Neural crest cell (in vitro differentiated cells): ENCODE measurements at places on chromosomes 3 and 15.
A peak's percentile ranks its signal among the peaks of the same experiment; 100 is the strongest.

GRCh38 chr15:58474741-58475323 is 43.0 kb downstream of the LIPC start:
- no peak for DNase-seq

DNA sequence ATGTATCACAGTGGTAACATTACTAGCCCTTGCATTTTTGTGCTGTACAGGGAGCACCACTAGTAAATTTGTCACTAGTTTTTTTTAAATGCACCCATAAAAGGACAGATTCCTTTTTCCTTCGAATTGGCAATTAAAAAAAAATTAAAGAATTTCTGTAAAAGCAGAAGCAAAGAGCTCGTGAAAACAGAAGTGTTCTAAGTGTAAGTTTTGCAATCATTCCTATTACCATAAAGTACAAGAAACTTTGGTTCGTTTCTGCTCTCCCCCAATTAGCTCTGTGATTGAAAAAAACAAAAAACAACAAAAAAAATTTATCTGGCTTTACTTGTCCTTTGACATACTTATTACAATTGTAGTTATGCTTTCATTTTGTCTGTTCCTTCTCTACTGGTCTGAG is 5.3 kb downstream of the SERP1 start:
- no peak for DNase-seq

DNA sequence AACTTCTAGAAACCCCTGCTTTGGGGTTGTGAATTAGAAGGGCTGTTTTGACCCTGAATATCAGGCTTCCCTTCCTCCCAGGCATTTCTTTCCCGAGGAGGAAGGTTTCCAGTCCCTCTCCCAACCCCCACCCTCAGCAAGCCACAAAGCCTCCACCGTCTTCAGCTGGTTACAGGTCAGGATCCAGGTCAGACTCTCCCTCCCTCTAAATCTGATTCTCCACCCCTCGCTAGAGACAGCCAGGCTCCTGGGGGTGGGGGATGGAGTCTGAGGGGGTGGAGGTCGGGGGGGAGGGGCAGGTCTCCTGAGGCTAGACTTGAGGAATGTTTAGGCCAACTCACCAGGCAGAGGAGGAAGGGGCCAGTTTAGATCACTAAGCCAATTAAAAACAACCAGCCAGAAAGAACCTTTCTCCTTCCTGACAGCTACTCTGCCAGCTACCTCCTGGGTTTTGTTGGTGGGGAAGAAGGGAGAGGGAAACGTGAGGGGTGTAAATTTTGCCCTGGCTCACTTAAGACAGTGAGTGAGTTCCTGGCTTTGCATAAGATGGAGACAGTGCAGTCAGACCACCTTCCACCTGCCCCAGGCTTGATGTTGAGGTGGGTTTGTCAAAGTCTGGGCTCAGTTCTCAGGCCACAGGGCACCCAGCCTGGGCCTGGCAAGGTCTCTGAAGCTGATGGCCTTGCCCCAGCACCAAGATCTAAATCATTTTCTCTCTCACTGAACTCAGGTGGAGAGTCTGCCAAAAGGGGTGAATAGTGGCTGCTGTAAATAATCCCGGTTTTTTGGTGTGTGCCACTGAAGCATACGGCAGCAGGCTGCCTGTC is 19.5 kb downstream of the BMF start:
- no peak for DNase-seq

DNA sequence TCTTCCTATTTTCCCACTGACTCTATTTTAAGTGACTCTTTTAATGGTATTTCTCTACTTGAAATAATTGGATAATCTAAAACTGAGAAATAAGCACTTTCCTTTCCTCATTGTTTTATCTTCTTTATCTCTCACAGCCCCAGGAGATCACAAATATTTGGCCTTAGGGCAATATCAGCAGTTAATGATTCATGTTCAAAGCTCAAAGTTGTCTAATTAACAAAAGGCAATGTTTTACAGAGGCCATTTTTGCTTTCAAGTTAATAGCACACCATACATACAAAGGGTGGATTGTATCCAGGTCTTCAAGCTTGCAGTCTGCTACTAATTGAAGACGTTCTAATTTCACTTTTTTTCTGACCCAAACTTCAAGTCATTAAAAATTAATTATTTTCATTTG is 120.1 kb downstream of the LRRN1 start:
- DNase-seq = no peak

DNA sequence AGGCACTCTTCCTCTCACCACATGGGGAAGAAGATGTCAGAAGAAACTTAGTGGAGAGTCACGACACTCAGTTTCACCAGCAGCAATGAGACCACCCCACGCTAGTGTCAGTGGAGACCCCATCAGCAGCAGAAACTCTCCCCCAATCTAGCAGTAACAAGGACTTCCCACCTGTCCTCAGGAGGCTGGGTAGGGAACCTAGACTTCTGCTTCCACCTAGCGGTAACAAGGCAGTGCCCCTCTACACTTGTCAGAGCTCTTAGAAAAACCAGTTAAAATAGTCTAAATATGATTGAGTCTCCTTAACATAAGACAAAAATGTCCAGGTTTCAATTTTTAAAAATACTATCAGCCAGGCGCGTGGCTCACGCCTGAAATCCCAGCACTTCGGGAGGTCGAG is 57.3 kb downstream of the TRAT1 start:
- no peak for DNase-seq

GRCh38 chr3:45659661-45660566 is 29.3 kb upstream of the SACM1L start:
- peak; percentile 73 for DNase-seq

DNA sequence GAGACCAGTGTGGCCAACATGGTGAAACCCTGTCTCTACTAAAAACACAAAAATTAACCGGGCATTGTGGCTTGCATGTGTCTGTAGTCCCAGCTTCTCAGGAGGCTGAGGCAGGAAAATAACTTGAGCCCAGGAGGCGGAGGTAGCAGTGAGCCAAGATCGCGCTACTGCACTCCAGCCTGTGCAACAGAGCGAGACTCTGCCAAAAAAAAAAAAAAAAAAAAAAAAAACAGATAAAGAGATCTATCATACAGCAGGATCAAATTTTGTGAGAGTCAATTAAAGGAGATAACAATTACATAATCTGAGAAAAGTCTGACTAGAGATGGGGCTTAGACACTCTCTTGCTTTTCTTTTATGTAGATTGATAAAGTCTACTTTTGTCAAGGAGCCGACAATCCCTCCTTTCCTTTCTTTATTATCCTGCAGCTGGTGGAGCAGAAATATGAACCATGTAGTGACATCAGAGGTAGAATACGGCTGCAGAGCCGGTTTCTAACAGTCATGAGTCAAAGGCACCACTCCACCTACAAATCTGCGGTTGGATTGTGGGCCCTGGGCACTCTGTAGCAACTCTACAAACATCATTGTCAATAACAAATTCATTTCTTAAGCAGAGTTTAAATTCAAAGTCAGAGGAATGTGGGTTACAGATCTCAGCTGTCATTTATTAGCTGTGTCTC is 9.0 kb downstream of the C2CD4A start:
- no peak for DNase-seq

DNA sequence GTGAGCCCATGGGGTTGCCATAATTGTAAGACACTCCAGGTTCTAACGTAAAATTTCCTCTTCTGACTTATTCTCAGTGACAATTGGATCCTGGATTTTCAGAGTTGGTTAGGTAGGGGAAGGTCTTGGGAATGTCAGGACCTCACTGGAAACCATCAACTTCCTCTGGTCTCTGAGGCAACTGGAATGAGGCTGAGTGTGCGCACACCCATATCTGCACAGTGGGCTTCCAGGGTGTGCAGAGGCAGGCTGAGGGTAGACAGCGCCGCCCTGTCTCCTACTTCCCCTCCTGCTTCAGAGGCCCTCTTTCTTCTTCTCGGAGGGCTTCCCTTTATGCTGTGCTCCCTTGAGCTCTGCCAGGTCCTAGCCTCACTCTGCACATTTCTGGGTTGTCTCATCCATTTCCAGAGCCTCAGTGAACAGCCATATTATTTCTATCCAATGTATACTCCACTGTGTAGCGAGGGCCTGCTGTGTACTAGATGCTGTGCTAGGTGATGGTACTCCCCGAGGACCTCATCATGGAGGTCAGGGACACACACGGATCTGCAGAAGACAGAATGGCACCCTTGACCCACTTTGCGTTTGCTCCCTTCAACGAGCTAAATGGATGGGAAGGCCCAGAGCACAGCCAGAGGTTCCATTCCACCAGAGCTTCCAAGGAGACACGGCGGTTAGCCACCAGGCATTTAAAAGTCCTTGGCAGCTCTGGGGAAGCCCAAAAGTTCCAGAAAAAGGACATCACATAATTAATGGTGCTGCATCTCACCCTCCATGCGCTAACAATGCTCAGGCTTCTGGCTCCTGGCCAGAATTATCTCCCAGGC is 18.3 kb downstream of the ACAA1 start:
- DNase-seq = no peak

DNA sequence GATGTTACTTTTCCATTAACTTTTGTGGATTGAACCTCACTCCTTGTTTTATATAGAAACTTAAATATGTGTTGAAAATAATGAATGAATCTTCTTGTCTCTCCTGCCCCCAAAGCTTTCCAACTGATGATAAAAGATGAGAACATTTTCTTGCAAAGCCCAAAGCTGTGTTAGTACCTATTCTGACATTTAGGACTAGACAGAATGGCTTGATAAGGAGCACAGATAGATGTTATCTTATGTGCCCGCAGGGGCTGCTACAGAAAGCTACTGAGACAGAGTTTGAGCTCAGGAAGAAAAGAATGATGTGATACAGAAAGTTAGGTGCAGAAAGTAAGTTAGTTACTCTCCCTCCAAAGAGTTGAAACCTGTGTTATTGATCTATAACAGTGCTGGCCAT is 109.4 kb upstream of the ATP11B start:
- DNase-seq = no peak
